ENCODE measurements at places on chromosomes 7 and 10.

- no peak for DNase-seq
These were observed 9.2 kb downstream of the AGBL3 start for GRCh38 chr7:134995239-134996096.

DNA sequence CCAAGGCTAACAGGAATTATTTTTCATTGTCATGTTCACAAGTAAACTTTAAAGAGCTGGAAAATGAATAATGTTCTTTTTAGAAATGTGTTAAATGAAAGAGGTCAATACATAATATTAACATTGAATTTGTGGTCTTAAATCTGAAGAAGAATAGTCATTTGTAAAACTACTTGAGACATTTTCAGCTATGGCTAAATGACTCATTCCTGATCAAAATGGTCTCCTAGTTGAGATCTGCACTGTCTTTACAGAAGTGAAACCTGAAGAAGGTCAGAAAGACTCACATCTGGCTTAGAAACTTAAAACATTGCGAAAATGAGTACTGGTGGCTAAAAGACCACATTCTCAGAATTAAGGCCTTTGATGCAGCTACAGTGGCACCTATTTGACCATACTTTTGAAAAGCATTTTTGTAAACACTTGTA, 5.9 kb downstream of the PIK3CG start:
- no peak for DNase-seq

- DNase-seq, result peak; percentile 73
These were observed 152.0 kb downstream of the MACC1 start for GRCh38 chr7:20064974-20065862.

DNA sequence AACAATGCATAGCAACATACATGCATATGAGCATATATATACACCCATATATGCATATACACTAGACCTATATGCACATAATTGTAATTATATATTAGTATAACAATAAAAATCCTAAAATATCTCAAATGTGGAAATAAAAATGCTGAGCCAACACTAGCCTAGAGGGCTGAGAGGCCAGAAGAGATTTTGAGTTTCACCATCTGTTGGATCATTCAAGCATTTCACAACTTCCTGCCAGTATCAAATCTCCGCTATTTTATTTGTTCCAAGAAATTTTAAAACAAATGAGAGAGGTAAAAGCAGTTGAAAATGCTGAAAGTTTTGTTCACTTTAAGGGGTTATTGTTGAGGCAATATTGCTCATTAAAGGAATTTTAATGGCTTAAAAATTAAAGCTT, 187.0 kb downstream of the PCDH15 start:
- no peak for DNase-seq

- no peak for DNase-seq
These were observed 18.3 kb downstream of the NOD1 start for GRCh38 chr7:30460246-30460633.

GRCh38 chr7:14637968-14638367, 264.6 kb downstream of the DGKB start:
- no peak for DNase-seq

- peak; percentile 35 for DNase-seq
These were observed 13.6 kb upstream of the BPGM start for GRCh38 chr7:134632937-134633540.

- no peak for DNase-seq
These were observed 57.8 kb downstream of the TCF7L2 start for GRCh38 chr10:113007821-113008220.

DNA sequence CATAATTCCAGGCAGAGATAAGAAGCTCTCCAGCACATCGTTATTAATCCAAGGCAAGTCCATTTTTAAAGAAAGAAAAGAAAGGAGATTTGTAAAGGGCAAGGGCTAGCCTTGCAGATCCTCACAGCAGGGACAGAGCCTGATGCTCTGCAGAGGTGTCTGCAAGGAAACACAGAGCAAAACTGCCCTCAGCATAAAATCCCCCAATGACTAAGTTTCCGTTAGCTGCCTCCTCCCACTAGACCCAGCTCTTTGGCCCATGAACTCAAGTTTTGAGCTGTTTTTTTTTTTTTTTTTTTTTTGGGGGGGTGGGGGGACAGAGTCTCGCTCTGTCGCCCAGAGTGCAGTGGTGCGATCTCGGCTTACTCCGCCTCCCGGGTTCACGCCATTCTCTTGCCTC, 300.7 kb downstream of the MTERF1 start:
- no peak for DNase-seq

GRCh38 chr7:127905491-127906330, 125.5 kb downstream of the LRRC4 start:
- no peak for DNase-seq

DNA sequence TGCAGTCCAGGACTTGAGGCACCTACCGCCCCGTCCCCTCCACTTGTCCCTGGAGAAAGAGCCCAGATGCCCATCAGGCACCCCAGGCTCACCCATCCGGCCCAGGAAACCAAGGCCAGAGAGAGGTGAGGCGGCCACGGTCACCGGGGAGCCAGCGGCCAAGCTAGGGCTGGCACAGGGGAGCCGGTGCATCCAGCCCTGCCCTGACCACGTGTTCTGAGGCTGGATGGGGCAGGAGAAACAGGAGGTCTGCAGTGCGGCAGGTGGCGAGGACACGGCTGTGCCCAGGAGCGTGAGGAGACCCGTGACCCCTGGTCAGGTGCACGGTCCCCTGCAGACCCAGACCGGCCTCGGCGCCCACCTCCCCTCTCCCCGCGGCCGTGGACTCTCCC, 27.6 kb downstream of the UNCX start:
- DNase-seq, result no peak

DNA sequence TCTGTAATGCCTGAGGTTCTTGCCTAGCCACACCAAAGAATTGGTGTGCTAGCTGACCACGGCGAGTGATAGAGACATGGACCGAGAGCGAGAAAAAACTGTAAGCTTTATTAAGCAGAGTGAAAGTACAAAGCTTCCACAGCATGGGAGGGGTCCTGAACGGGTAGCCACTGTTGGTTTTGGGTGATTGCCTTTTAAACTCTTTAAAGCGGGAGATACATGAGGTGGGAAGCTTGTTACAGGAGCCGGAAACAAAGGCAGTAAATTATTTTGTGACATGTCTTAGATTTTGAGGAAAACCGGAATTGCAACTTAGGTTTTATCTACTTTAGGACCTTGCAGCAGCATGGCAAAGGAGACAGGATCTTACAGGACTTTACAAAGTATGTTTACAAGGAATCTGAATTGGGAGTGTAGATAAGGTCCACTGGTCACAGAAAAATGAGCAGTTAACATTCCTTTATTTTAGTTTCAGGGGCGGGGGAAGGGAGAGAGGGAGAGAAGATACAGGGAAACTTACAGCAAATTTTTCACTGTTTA, 252.7 kb upstream of the MBL2 start:
- DNase-seq, result no peak

GRCh38 chr10:86793696-86794095, 37.3 kb downstream of the BMPR1A start:
- no peak for DNase-seq

DNA sequence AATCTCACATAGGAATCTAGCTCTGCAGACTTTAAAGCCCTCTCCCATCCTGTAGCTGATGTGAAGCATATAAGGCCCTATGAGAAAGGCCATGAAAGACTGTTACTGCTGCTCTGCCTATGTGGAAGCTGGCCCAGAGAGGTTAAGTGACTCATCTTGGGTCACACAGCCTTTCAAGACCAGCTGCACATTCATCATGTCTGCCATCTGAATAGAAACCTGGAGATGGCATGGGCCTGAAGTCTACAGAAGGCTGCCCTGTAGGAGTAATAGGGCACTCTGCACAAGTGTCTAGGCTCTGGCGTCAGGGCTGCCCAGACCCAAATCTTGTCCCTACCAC, 59.4 kb upstream of the COL13A1 start:
- no peak for DNase-seq

GRCh38 chr7:121002757-121003200, 14.3 kb downstream of the CPED1 start:
- no peak for DNase-seq

DNA sequence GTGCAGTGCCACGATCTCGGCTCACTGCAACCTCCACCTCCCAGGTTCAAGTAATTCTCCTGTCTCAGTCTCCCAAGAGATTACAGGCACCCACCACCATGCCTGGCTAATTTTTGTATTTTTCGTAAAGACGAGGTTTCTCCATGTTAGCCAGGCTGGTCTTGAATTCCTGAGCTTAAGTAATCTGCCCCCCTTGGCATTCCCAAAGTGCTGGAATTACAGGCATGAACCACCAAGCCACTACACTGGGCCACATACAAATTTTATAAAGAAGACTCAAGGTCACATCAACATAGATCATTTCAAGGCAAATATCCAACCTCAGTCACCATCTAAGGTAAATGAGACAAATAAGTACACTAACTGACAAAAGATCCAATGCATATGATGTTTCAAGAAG, 32.1 kb downstream of the IGF2BP3 start:
- no peak for DNase-seq

GRCh38 chr7:43108255-43109011, 4.0 kb upstream of the HECW1 start:
- peak; percentile 78 for DNase-seq

GRCh38 chr10:91287276-91287675, 66.8 kb downstream of the PCGF5 start:
- DNase-seq, result peak; percentile 35

DNA sequence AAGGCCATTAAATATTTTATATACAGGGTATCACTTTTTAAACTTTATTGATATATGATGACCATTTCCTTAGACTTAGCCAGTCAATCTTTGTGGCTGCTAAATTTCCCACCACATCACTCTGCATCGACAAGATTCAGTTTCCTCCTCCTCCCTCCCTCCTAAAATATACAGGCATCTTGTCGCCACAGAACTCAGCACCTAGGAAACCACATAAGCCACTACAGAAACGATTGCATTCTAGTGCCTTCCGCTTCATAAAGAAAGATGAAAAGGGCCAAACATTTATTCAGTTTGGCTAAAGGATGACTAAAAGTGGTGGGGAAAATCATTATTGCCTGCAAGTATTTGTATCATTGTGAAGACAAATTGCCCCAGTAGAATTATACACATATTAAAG, 30.7 kb downstream of the ERCC6 start:
- DNase-seq, result no peak
